CD4-positive, alpha-beta T cell (primary cell): ENCODE measurements at places on chromosomes 16 and 17.

DNA sequence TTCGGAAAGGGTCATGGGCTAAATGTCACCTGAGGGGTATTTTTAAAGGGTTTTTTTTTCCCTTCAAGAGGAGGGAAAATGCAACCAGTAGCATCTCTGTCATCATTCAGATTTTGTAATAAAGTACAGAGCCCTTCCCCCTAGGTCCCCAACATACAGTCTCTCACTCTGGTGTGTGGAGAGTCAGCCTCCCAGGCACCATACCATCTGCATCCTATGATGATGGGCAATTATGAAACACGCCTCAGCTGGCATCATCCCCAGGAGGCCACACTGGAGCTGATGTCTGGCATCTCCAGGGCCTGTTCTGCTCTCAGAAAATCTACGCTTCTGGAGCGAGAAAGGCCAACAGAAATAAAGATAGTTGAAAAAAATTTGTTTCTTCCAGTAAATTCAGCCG is 32.0 kb downstream of the TBX4 start:
- no peak for DNase-seq

GRCh38 chr17:57923182-57923872 is 31.9 kb downstream of the CUEDC1 start:
- DNase-seq: no peak

- DNase-seq: no peak
These were observed 3.2 kb downstream of the CCR7 start for GRCh38 chr17:40561871-40562611.

- DNase-seq: no peak
These were observed 33.6 kb downstream of the PIGL start for GRCh38 chr17:16250635-16251034.
